ENCODE measurements at places on chromosomes 4 and X.

GRCh38 chr4:145453163-145453520 is 28.5 kb upstream of the SMAD1 start:
- DNase-seq = no peak

DNA sequence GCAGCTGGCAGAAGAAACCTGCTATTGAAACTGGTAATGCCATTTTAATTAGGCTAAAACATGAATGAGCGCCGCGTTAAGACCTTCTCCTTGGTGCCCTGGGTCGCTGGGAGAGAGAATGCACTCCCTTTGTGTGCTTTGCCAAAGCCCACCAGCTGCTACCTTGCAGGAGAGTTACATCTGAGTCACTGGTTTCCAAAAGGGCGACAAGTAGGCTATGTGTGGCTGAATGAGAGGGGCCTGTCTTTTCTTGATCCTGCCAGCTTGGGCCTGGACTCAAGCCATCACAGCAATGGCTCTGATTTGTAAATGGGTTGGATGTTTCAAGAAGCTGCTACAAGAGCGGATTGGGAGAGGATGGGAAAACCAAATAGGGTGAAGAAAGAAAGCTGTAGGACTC is 81.5 kb downstream of the NHS start:
- DNase-seq = no peak

- no peak for DNase-seq
Observed at GRCh38 chrX:39816871-39817731, 280.7 kb downstream of the BCOR start.

DNA sequence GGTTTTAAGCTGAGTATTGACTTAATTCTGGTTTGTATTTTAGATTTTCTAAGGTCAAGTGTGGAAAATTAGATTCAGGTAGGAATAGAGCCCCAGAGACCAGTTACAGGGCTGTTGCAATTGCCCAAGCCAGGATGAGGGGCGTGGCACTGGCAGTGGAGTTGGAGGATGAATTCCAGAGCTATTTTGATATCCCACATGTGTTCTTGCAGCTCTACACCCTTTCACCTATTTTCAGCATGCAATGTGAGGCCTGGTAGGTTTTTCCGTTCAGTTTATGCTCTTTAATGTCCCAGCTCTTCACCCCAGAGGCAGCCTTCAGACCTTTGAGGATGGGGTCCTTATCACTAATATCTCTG is 17.9 kb upstream of the OGT start:
- DNase-seq = no peak

GRCh38 chrX:33974676-33975075 is 157.4 kb downstream of the FAM47A start:
- DNase-seq = no peak

GRCh38 chrX:134653835-134654234 is 4.4 kb downstream of the PLAC1 start:
- DNase-seq = no peak

DNA sequence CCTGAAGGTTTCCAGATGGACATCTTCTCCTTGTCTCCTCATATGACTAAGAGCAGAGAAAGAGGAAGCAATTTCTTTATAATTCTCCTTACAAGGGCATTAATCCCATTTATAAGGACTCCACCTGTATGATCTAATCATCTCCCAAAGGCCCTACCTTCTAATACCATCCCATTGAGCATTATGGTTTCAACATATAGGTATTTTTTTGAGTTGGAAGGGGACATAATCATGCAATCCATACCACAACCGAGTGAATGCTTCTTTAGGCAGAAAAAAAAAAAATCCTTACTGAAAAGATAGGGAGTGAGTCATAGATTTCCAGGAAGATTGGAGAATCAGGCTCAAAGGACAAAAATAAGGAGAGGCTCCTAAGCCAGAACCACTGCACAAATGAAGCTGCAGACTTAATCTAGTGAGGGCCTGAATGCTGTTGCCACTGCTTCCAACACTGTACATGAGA is 312.5 kb upstream of the HS3ST1 start:
- DNase-seq = no peak

DNA sequence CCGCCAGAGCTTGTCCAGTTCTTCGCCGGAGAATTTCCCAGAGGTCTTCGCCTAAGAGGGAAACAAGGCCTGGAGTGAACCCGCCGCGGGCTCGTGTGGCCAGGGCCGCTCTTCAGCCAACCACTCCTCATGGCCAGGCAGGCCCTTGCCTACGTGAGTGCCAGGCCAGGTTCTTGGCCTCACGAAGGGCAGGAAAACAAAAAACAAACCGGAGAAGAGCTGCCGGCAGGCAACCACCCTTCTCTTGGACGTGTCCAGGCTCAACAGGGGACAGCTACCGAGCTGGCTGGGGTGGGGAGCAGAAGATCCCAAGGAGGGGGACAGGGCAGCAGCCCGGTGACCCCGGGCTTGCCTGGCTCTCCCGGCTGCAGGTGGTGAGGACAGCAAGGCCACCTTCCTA is 13.3 kb downstream of the LRPAP1 start:
- no peak for DNase-seq

GRCh38 chr4:138707746-138708677 is 307.6 kb upstream of the NOCT start:
- DNase-seq = no peak

DNA sequence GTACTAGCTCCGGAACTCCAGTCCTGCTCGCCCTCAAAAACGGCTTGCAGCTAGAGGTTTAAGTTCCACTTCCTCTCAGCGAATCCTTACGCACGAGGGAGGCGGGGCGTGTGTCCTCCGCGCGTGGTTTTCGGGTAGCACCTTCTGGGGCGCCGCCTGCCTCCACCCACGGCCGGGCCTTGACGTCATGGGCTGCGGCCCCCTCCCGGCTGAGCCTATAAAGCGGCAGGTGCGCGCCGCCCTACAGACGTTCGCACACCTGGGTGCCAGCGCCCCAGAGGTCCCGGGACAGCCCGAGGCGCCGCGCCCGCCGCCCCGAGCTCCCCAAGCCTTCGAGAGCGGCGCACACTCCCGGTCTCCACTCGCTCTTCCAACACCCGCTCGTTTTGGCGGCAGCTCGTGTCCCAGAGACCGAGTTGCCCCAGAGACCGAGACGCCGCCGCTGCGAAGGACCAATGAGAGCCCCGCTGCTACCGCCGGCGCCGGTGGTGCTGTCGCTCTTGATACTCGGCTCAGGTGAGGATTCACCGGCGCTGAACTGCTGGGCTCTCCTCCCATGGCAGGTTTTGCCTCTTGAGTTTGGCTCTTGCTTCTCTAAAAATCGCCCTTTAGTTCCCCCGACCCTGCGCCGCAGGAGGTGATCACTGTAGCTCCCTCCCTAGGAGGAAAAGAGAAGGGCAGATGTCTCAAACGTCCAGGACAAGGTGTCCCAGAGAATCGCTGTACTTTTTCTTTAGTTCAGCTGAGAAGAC is at the start of gene AREG:
TSS of gene AREG (plus strand) at position 246 of the 752 bp plus-strand sequence. CDS start at position 456, 210 bp downstream.
- DNase-seq = peak; percentile 92

GRCh38 chr4:10639100-10639499 is 45.5 kb downstream of the CLNK start:
- DNase-seq = no peak

DNA sequence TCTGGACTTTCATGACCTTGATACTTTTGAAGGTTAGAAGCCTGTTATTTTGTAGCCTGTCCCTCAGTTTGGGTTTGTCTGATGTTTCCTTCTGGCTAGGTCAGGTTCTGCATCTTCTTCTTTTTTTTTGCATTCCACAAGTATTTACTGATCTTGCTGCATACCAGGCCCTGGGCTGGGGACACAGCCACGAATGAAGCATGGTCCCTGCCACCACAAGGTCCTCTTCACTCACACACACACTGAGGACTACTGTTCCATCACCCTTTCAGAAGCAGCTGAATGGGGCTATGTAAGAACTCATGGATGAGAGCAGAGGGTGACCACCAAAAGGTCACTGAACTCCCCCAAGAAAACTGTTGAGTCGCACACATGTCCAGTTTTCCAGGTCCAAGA is 39.2 kb downstream of the USP11 start:
- no peak for DNase-seq

- DNase-seq = no peak
Observed at GRCh38 chr4:176013476-176014247, 52.0 kb upstream of the WDR17 start.

DNA sequence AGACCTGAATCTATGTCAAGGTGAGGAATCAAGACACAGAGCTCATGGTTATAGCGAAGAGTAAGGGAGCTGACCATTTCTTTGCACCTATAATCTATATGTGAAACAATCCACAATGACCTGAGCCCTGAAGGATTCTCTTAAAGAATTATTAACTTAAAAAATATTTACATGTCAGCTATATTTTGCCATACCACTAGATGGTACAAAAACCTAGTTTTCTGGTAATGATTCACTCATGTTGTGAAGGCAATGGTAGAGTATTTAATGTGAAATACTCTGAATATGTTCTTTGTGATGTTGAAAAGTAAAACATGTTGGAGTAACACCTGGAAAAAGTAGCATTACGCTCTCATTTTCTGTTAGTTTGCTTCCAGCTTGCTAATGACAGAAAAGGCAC is 40.0 kb downstream of the VGLL1 start:
- no peak for DNase-seq

- no peak for DNase-seq
Observed at GRCh38 chr4:108622828-108623227, 2.5 kb downstream of the RPL34 start.

DNA sequence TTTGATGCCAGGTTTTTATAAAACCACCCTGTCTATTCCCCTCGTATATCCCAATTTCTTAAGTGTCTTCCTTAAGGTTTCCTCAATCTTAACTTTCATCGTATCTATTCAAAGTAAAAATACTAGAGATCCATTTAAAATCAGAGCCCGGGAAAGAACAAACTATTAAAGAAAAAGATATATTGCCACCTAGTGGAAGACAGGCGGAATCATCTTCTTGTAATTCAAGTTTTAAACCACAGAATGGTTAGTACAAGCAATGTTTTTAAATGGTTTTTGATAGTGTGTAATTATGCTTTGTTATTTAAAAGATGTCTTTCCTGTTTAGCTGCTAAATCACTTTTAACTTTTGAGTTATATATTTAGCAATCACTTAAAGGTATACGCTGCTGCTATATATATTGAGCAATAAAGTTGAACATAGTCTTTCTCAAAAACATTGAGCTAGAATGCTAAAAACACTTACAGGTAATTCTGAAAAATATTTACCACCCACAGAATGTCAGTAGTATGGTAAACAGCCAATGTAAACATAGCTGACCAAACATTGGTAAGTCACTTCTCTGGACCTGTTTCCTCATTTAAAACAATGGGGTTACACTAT is 18.2 kb downstream of the PRDM8 start:
- DNase-seq = no peak

GRCh38 chr4:99811850-99812249 is 4.8 kb upstream of the DAPP1 start:
- DNase-seq = no peak

GRCh38 chr4:27242217-27242616 is 381.6 kb downstream of the STIM2 start:
- DNase-seq = no peak

- no peak for DNase-seq
Observed at GRCh38 chr4:80999943-81000342, 30.6 kb upstream of the BMP3 start.

- DNase-seq = no peak
Observed at GRCh38 chr4:19301527-19301926, 950.2 kb upstream of the SLIT2 start.

DNA sequence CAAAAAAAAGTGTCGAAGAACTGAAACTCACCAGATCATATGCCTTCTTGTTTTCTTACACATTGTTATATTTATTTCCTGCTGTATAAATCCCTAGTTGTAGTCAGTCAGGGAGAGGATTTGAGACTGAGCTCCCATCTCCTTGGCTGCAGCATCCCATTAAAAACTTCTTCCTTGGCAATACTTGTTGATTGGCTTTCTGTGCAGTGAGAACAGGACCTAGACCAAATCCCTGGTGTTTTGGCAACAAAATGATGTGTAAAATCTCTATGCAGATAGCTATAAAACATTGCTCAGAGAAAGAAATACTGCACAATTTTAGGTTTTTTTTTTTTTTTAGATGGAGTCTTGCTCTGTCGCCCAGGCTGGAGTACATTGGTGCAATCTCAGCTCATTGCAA is 47.9 kb downstream of the TRIML1 start:
- DNase-seq = no peak

- DNase-seq = no peak
Observed at GRCh38 chr4:145231906-145232700, 51.7 kb upstream of the OTUD4 start.

- DNase-seq = no peak
Observed at GRCh38 chr4:47668810-47669408, 169.0 kb downstream of the CORIN start.

- DNase-seq = no peak
Observed at GRCh38 chrX:10166731-10167151, 10.0 kb downstream of the CLCN4 start.

- DNase-seq = no peak
Observed at GRCh38 chrX:113974881-113975280, 609.0 kb upstream of the HTR2C start.

DNA sequence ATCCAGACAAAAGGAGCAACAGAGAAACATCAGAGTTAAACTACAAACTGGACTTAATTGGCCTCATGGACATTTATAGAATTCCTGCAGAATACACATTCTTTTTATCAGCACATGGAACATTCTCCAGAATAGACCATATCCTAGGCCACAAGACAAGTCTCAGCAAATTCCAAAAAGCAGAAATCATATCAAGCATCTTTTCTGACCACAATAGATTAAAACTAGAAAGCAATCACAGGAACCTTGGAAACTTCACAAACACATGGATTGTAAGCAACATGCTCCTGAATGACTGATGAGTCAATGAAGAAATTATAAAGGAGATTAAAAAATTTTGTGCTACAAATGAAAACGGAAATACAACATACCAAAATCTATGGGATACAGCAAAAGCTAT is 526.7 kb downstream of the PCDH7 start:
- DNase-seq = no peak

DNA sequence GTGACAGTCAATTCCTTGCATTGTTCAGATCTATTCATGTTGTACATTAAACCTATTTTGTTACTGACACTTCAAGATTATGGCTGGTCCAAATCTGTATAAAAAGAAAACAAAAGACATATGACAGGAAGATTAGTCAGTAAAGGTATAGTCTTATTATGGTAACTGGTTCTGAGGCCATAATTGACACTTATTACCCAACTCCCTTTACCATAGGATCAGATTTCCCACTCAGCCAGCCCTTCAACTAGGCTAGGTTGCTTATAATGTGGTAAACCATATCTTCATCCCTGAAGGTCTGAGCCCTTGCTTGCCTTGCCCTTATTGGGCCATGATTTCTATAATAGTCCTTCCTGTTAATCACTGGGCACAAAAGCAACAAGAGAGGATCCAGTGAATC is 289.6 kb downstream of the CXXC4 start:
- DNase-seq = no peak

- no peak for DNase-seq
Observed at GRCh38 chrX:101774340-101774739, 114.7 kb upstream of the ARMCX2 start.

DNA sequence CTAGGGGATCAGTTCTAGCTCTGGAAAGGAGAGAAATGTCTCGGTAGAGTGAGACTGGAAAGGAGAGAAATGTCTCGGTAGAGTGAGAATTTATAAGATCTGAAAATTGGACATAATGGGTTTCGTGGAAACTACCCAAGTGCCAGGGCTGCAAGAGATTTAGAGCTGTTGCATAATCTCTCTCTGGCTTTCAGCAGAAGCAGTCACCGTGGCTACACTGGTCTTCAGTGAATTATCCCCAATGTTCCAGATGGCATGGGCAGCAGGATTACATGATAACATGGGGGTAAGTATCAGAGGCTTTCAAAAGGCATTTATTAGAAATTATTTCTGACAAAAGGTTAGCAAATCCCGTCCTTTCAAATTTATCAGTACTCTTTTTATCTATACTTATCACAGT is 435.5 kb downstream of the NKX6-1 start:
- no peak for DNase-seq

Data from activated CD4-positive, alpha-beta T cell treated with anti-CD3 and anti-CD28 coated beads for 1 hour (primary cell).